ENCODE measurements at places on chromosomes 16 and 17.

DNA sequence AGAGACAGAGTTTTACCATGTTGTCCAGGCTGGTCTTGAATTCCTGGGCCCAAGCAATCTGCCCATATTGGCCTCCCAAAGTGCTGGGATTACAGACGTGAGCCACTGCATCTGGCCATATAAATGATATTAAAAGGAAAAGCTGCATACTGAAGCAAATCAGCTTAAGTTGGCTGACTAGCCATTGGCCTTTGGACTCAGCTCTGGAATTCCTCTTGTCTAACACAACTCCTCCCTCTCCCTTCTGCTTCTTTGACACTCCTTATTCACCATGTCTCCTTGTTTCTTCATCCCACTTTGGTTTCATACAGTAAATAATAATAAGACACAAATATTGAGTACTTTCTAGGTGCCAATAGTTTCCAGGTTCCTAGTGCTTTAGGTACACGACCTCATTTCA lies 7.5 kb downstream of the KRT12 start:
- DNase-seq = no peak

DNA sequence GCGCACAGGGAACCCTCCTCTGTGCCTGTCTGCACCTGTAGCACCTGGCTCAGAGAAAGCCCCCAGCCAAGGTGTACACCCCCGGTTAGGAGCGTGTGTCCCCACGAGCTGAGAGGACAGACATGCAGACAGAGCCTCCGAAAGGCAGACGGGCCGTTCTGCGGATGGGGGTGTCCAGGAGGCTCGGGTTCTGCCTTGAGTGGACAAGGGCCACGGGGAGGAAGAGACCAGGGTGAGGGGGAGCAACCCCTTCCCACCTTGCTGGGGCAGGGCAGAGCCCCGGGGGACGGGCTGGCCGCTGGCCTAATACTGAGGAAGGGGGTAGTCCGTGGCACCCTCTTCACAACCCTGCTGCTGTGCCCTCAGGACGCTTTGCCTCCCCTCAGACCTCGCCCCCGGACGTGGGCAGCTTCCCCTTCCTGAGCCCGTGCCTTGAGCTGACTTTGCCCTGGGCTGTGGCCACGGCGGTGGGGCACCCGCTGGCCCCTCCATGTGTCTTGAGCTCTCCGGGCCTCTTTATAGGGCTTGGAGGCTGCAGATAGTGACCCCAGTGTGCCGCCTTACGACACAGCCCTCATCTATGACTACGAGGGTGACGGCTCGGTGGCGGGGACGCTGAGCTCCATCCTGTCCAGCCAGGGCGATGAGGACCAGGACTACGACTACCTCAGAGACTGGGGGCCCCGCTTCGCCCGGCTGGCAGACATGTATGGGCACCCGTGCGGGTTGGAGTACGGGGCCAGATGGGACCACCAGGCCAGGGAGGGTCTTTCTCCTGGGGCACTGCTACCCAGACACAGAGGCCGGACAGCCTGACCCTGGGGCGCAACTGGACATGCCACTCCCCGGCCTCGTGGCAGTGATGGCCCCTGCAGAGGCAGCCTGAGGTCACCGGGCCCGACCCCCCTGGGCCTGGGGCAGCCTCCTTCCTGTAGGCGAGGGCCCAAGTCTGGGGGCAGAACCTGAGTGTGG lies 5.7 kb downstream of the SLC22A31 start:
- no peak for DNase-seq

GRCh38 chr17:31078290-31078689 lies 16.5 kb upstream of the NF1 start:
- no peak for DNase-seq

- DNase-seq = no peak
These were observed 203.8 kb upstream of the CHMP6 start for GRCh38 chr17:80787881-80788280.

DNA sequence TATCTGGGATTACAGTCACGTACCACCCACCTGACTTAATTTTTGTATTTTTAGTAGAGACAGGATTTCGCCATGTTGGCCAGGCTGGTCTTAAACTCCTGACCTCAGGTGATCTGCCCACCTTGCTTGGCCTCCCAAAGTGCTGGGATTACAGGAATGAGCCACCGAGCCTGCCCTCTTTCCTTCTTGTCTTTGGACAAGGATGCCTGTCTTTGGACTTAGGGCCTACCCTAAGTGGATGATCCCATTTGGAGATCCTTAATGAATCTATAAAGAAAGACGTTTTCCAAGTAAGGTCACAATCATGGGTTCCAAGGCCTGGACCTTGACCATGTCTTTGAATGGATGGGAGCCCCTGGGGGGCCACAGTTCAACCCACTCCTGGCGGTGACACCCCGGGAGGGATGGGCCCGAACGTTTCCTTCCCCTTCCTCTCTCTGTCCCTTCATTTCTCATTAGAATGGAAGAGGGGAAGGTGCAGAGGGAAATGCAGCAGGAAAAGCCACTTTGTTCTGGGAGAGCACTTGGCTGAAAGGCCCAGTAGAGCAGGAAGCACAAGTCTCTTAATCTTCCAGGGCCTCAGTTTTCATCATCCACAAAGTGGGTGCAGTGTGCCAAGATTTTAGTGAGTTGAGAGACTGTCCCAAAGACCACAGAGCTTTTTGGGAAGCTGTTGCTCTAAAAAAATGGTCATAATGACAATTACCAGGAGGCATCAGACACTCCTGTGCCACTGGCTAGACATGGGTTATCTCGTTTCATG lies 353.3 kb downstream of the SEC14L1 start:
- DNase-seq = no peak

Data from pulmonary artery endothelial cell (primary cell).